ENCODE measurements at places on chromosomes 1 and 21.

GRCh38 chr1:86976664-86977063 is 62.2 kb downstream of the HS2ST1 start:
- no peak for DNase-seq

DNA sequence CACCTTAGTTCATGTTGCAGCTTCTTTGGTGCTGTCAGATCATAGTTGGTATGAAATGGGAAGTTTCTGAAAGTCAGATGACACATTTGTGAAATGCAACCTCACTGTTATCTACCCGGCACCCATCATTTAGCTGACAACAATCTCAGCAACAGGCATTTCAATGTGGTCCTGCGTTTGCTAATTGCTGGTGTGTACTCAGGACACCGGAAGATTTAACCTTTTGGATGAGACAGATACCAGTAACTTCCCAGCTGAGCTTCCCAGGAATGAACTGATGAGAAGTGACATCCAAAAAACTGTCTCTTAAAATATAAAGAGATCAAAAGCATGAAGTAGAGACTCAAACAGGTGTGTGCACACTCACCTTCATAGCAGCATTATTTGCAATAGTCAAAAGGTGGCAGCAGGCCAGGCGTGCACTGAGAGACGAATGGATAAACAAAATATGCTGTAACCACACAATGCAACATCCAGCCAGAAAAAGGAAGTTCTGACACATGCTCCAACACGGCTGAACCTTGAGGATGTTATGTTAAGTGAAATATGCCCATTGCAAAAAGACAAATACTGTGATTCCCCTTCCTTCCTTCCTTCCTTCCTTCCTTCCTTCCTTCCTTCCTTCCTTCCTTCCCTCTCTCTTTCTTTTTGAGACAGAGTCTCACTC is 7.9 kb upstream of the CLDN14 start:
- DNase-seq = no peak

- DNase-seq = no peak
Observed at GRCh38 chr1:43284546-43285110, 753 bp downstream of the C1orf210 start.

GRCh38 chr21:28426545-28426944 is 566.1 kb downstream of the LTN1 start:
- DNase-seq = no peak

DNA sequence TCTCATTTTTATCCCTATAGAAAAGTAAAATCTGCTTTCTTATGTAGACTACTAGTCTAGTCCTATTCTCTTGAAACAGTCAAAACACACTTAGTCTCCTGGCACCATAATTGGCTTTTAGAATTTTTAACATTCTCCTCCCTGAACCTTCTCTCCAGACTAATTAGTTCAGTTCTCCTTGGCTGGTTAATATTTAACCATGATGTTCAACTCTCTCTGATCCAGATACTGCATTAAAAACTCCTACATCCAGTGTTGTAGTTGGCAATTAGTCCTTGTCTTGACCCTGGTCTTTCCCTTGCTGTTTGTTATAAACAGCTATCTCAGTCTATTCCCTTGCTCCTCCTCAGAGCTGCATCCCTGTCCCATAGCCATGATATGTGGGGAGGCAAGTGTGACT is 422.9 kb upstream of the BEND5 start:
- no peak for DNase-seq

DNA sequence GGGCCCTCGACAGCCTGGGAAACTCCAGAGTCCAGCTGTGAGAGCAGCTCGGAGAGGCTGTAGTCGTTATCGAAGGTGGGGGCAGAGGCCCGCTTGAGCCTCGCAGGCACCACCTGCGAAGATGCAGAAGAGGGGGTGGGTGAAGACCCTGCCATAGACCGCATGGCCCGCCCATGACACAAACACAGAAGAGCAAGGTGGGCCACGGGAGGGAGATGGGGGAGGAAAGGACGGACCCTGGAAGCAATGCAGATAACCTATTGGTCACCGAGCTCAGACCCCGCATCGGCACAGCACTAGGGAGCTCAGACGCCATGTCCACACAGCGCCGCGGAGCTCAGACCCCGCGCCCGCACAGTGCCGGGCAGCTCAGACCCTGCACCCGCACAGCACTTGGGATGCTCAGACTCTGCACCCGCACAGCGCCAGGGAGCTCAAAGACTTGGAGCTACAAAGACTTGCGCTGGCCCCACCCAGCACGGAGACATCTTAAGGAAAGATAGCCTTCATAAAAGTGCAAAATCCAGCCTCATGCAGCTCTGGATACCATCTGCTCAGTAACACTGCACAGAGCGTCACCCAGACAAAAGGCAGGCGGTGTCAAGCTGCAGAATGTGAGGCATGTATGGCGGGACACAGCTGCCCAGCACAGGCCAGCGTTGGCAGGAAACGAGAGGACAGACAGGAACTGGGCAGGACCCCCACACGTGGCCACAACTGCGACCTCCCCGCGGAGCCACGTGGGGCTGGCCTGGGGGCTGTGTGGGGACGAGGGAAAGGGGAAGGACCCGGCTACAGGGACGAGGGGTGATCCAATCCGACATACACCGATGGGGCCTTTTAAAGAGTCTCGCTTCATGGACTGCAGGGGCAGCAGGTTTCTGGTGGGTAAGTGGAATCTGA is 22.6 kb downstream of the RIPK4 start:
- no peak for DNase-seq

DNA sequence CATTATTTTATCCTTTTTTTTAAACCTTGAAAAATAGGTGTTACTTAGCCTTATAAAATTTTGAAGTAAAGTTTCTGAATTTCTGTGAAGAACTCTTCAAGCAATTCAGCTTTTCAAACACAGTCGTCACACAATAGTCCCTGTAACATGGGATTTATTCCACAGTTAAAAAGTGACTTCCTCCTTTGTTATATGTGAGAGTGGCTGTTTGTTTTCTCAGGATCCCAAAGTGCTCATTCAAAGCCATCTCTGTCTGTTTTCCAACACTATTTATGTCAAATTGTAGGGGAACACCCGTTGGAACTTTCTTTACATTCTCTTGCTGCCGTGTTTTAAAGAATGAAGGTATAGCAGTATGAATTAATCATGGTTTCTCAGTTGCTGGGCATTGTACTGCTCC is 80.8 kb upstream of the GPR52 start:
- no peak for DNase-seq

DNA sequence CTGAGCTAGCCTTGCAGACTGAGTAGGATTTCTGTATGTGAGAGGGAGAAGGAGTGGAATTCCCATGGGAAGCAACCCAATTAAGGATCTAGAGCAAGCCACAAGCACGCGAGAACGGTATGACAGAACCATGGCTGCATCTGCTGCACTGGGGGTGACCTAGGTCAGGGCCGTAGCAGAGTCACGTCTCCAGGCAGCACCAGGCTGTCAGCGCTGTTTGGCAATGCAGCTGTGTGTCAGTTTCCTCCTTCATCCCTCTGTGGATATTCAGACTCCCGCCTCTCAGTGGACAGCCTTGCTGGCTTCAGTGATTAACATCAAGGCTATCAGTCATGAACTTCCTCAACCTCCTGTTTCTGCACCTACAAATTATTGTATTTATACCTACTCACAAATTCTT is 118.1 kb upstream of the PPP2R5A start:
- DNase-seq = no peak

DNA sequence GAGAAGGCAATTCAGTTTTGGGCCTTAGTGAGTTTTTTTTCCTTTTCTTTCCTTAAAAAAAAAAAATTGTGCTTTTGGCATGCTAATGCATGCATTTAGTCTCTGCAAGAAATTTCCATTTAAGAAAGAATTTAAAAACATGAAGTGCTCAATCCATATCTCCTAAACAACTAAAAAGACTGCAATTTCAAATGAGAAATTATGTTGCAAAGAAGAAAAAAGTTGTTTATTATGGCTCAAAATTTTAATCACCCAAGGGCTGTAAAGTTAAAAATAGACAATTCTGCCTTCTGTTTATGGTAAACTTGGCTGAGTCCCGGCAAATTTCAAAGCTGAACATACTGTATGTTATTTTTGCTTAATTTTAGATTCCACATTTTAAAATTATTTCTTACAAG is 59.7 kb downstream of the NFIA start:
- no peak for DNase-seq

GRCh38 chr1:16124377-16125087 is 31.3 kb downstream of the EPHA2 start:
- no peak for DNase-seq

- no peak for DNase-seq
Observed at GRCh38 chr1:116871779-116872146, 38.0 kb upstream of the PTGFRN start.

GRCh38 chr1:62057641-62058290 is 136.9 kb upstream of the L1TD1 start:
- no peak for DNase-seq

DNA sequence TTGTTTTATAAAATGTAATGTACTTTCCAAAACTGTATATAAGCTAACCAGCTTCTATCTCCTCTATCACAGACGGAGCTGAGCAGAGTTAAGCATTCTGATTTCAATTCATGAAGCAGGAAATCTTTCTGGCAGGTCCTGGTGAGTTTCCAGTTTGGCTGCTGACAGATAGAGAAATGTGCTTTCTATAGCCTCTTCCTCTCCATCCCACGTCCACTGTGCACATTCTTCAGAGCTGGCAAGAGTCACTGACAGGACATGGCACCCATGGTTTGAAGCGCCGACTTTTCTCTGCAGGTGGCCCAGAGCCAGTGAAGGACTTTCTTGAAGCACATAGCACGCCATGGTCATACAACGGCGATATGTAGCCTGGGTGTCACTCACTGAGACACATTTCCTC is 52.3 kb upstream of the POU2F1 start:
- no peak for DNase-seq

DNA sequence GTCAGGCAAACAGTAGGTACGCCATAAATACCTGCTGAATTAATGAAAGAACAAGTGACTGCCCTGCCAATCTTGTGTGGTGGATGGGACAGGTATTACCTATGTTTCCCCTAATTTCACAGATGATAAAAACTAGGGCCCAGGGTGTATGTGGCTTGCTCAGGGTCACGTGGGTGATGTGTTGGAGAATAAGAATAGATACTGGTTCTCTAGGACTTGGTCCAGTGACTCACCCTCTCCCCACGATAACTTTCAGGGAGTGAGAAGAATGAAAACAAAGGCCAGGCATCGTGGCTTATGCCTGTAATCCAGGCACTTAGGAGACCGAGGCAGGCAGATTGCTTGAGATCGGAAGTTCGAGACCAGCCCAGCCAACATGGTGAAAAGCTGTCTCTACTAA is 26.7 kb downstream of the SLC26A9 start:
- no peak for DNase-seq

DNA sequence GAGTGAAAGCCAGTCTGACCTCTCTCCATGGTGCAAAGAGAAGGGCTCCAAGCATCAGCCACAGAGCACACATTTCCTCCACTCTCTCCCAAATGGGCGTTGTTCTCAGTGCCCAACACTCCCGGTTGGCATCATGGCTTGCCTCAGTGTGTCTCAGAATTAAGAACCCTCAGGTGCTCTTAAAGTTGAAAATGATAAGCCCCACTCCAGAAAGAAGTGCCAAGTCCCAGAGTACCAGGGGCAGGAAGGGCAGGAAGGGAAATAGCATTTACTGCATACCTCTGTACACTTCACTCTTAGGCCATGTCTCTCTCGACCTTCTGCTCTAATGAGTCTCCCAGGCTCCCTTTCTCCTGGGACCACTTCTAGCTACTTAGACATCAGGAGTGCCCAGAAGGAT is 15.2 kb upstream of the ARHGEF2 start:
- DNase-seq = no peak

DNA sequence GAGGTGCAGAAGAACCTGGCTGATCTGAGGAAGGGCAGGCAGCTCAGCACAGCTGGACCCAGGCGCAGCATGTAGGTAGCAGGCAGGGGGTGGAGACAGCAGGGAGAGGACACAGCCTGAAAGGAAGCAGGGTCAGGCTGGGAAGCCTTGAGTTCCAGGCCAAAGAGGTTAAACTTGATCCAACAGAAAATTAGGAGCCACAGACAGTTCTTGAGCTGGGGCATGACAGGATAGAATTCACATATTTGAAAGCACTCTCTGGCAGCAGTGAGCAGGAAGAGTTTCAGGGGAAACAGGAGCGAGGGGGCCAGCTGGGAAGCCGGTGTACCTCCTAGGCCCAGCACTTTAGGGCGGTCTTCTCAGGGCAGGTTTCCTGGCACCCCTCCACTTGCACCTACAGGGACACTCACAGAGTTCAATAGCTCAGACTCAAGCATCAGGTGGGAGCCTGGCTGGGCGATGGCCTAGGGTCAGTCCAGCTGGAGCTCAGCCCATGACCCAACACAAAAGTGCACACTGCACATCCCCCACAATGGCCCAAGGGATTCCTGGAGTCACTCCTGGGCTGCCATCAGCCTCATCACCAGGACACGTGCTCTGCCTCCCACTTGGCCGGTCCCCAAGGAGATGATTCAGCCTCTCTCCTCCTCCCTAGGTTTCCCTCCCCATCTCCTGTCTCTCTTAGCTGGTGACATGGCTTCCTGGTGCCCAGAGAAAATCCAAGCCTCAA is 22.7 kb downstream of the MATN1 start:
- DNase-seq = no peak

DNA sequence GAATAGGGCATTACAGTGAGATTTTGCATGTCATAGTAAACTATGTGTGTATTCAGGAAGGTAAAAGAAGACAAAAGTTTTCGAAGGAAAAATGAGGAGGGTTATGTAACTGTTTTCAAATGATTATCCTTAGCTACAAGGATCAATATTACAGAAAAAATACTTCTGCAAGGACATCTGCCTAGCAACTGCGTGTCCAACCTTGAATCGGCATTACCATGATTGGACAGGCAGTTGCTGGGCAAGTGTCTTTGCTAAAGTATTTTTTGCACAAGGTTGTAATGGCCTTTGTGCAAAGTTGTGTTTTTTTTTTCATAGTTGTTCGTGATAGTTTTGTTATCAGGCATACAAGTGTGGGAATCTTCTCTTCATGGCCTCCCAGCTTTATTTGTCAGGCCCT is 136.8 kb downstream of the FASLG start:
- no peak for DNase-seq

DNA sequence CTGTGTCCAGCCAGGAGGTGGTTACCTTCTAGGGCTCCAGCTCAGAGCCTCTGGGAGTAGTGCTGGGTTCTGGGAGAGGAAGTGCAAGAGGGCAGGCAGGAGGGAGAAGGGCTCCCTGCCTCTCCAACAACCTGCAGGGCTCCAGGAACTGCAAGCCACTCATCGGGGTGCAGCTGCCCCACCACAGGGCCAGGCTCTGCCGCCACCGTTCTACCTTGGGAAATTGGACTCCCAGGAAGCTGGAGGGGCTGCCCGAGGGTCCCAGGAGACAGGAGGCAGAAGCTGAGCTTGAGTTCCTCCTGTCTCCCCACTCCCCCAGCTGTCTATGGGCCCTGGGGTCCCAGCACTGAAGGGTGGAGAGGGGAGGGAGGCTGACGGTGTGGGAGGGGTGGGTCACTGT is 7.4 kb upstream of the PRDM16 start:
- DNase-seq = no peak

- no peak for DNase-seq
Observed at GRCh38 chr1:154902938-154903566, 33.0 kb upstream of the KCNN3 start.

- peak; percentile 20 for DNase-seq
Observed at GRCh38 chr1:21508580-21509350, 458 bp upstream of the ALPL start.
